Hematopoietic multipotent progenitor cell treated with erythropoietin and hydrocortisone succinate and interleukin-3 and kit ligand, for 8 days (in vitro differentiated cells): ENCODE measurements at places on chromosomes 12 and 14.

- DNase-seq: no peak
Measured at GRCh38 chr14:49249022-49249421, 337.2 kb downstream of the RPS29 start.

GRCh38 chr12:25041006-25041741 lies 92.3 kb upstream of the BCAT1 start:
- no peak for DNase-seq

- peak; percentile 81 for DNase-seq
Measured at GRCh38 chr12:26651566-26652188, 181.3 kb downstream of the ITPR2 start.

DNA sequence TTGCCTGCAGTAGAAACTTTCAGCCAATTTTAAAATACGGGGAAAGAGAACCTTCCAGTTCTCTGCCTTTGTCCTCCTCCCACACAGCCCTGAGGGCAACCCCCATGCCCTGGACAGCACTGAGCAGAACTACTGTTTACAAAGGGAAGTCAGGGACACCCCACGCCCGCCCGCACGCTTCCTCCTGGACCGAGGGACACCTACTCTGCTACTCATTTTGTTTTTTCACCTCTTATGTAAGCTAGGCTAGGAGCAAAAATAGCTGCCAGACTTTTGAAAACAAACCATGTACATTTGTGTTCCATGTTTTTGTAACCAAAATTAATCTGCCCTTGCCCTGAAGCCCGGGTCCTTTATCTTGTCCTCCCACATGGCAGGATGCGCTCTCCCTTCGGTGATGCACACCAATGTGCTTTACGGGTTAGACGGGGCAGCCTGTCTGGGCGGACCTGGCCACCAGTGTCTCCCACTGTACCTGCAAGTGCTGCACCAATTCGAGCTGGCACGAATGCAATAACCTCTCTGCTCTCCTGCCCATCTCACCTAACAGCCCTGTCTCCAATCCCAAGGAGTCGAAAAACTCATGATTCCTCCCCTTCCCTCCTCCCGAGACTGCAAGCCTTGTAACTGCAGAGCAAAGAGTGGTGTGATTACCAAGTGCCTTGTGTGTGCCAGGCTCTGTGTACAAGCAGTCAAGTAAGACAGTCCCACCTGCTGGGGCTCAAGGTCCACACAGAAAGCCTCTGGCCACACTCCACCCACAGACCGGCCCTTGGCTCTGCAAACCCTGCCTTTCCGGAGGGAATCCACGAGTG lies 85.2 kb downstream of the CCDC88C start:
- peak; percentile 91 for DNase-seq

- DNase-seq: no peak
Measured at GRCh38 chr12:128970110-128970509, 116.8 kb downstream of the GLT1D1 start.
